ENCODE measurements at places on chromosomes 2 and 18.

DNA sequence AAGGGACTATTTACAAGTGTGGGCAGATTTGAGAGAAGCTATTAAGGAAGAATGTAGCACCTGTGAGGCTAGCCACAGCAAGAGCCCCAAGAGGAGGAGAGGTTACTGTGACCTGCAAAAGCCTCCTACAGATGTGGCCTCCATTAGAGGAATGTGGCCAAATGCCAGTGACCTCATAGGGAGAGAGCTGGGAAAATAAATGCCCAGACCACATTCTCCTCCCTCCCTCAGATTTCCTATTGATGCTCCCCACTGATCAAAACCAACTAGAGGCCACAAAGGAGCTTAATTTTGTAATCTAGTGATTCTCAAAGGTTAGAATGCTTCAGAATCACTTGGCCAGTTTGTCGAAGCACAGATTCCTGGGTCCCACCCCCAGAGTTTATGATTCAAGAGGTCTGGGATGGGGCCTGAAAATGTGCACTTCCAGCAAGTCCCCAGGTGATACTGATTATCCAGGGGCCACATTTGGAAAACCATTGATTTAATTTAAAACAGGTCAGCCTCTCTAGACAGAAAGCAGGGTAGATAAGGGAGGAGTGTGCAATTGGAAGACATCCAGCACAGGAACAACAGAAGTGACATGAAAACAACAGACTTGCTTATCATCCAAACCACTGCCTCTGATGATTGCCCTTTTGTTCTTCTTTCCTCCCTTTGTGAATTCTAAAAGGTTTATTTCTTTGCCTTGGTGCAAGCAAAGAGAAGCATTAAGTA, 61.2 kb upstream of the RBBP8 start:
- DNase-seq: no peak

DNA sequence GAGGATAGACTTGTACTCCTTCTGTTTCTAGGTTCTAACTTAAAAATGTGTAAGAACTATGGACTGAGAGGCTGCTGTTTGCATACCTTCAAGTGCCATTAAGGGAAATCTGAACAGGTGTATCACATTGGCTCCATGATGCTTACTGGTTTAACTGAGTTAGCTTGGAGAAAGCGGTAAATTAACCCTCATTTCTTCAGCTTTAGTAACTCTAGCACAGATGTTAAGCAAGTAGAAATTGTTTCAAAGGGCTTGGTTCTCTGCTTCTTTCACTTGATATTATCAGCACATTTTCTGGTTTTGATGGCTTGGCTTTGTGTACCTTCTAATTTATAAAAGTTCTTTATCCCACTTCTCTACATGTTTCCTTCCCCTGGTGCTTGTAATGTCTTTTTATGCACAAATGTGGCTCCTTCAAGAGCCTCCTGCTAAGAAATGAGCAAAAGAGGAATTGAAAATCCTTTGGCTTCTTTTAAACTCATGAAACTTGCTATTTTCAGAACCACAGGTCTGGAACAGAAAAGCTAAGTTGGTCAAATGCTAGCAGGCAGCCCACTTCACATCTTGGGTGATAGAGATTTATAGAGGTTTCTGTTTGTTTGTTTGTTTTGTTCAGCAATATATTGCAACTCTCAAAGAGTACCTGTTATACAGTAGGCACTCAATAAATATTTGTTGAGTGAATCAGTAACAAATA, 249.9 kb upstream of the THUMPD2 start:
- DNase-seq: no peak

DNA sequence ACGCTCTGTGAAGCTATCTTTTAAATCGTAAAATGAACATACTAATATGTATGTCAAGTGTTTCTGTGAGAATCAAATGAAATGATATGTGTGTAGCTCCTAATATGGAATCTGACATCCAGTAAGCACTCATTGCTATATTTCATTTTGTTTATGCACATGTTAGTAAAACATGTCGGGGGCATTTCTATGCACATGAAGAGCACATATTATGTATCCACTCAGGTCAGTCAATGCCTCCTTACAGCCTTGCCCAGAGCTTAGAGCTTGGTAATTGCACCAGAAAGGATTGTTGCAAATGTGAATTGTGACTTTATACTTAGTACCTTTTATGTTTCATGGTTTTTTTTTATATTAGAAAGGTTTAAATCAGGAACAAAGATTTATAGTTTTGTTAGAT, 463.7 kb upstream of the HNMT start:
- DNase-seq: no peak

DNA sequence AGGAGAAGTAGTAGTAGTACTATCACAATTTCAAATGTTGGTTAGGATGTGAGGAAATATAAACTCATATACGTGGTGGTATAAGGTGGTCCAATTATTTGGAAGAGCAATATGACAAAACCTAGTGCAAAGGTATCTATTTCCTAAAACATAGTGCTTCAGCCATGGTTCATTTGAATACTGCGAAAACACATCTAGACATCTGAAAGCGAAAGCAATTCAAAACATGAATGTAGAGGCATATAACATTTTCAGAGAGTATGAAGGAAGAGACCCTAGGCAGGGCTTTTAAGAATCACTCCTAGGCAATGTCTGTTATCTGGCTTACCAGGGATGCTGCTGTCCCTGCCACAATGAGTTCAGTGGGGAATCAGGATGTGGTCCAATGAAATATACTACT, 1085.8 kb downstream of the TDRD15 start:
- DNase-seq: no peak

DNA sequence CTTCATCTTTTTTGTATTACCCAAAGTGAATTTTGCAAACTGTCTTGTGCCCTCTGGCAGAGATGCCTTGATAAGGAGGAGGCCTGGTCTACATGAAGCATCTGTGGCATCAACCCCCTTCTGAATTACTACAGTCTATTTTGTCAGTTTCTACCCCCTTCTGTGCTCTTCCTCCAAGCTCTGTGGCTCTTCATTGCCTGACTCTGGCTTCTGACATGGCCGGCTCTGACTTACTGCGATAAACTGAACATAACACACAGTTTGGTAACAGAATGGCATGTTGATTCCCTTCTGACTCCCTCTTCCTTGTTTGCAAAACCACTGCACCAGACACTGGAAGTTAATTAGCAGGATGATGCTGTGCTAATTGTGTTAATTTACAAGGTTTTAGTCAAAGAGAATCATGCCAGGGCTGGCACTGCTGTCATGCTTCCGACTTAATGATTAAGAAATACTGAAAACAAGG, 122.5 kb downstream of the FIGN start:
- no peak for DNase-seq

Data from activated naive CD4-positive, alpha-beta T cell treated with Interleukin-2 at 50 U/mL for 16 hours (primary cell).